ENCODE measurements at places on chromosomes 2 and 18.

- peak; percentile 40 for DNase-seq
Observed at GRCh38 chr2:11411768-11412448, 54.1 kb downstream of the E2F6 start.

DNA sequence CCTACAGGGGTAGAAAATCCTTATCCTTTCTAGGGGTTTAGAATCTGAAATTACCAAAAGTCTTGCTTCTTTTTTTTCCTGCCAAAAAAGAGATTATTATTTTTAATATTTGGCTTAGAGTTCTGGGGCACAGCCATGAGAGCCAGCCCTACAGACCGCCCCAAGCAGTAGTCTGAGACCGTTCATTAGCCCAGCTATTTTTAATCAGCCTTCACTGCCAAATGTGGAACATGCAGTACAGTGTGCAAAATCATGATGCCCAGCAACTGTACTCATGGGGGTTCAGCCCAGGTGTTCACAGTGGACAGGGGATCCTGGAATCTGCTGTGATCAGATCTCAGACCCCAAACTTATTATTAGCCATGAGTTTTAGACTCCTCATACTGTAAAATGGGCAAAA lies 60.4 kb downstream of the GRB14 start:
- DNase-seq = no peak

GRCh38 chr2:241237949-241238371 lies 49.5 kb downstream of the ANO7 start:
- DNase-seq = no peak

DNA sequence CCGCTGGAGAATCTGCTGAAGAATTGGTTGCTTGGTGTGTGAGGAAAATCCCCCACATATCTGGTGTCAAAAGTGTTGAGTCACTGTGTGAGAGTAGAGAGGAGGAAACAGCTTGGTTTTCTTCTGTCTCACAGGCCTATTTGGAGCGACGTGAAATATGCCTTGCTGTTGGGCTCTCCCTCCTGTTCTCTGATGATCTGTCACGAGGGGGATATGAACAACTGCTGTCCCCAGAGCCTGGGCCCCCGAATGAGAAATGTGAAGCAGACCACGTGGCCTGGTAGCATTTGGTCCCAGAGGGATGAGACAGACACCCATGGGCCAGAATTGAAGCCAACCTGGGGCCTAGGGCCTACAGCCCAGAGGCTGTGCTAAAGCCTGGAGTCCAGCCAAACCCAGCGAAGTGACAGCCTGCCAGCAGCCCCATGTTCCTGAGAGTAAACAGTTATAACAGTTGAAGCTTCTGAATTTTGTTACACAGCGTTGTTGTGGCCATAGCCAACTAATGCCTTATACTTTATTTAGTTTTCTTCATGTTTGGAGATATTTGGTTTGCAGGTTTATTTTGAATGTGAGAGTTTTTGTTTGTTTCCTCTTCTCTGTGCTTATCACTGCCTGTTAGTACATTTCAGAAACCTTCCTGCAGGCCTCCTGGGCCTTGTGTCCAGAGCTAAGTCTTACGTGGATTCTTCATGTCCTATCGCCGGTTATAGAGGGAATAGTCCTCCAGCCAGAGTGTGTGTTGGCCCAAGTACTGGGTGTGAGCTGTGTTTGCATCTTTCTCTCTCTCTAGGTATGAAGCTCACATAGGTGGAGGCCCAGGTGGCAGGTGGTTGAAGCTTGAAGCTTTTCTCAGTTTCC lies 18.7 kb upstream of the COLEC12 start:
- peak; percentile 31 for DNase-seq

DNA sequence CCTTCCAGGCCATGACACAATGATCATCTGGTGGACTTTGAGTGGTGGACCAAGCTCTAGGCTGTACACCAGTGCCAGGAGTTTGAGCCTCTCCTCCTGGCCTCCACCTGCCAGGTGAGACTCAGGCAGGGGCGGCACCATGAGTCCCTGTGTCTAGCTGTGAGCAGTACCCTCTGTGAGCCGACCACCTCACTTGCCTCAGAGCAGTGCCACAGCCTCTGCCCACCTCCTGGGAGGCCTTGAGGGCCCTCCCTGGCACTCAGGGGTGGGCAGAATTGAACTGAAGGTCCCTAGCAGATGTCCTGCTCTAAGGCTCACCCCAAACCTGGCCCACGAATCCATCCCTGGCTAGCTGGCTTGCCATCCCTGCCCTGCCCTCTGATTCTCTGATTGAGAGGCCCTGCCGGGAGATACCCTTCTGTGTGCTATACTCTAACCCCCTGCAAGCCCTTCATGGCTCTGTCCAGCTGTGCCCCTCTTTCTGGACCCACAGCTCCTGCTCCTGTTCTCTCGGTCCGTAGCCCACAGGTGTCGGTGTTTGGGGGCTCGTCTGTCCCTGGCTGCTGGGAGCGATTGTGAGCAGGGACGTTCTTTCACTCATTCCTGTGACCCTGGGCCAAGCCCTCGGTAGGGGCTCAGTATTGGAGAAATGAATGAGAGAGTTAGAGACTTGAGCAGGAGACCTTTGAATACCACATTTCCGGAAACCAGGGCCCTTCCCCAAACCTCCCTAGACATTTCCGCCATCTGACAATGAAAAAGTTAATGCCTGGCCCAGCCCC lies 70.0 kb downstream of the INHBB start:
- DNase-seq = no peak

GRCh38 chr2:230422149-230422548 lies 6.1 kb downstream of the SP100 start:
- no peak for DNase-seq

GRCh38 chr2:144510294-144510991 lies 9.5 kb downstream of the ZEB2 start:
- DNase-seq = no peak

DNA sequence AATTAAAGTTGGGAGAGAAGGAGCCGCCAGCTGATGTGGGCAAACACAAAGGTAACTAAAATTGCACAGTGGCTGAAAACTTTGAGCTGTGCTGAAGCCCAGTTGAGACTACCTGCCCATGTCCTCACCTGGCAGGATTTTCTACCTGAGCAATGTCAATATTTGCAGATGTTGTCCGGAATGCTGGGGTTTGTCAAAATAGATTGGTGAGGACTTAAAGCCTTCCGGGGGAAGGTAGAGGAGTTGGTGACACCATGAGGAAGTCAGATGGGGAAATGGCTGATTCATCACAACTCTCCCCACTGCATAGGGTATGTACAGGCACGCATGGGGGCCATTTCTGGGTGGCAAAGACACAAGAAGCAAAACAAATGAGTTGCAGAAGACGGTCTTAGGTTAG lies 114.9 kb downstream of the ALK start:
- DNase-seq = no peak

Data from hippocampal formation (tissue), 2 donors.